ENCODE measurements at places on chromosomes 3 and 15.

GRCh38 chr15:101255615-101256241 is 3.9 kb upstream of the CHSY1 start:
- DNase-seq, result no peak

DNA sequence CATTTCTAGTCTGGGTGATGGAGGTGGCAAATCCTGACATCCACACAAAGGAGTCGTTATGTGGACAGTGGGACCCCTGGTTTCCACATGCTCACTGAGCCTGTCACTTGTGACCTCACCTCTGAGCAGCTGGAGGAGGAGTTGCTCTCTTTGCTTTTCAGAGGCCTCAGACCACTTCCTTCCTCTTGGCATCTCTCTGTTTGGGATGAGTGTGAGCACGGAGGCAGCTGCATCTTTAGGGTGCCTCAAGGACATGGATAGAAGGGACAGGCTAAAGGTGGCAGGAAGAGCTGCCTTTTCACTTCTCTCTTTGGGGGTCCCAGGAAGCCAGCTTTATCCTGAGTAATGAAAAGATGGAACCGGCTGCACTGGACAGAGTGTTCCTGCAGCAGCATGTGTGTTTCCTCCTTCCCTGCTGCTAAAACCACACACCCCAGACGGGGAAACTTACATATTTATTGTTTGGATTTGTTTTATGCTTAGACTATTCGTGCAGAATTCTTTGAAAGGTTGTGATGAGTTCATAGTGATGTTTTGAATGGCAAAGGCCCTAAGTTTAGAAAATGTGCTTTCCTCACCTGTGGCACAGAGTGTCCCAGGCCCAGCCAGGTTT is 31.8 kb downstream of the GPR171 start:
- no peak for DNase-seq

GRCh38 chr15:99631255-99631654 is 65.5 kb downstream of the MEF2A start:
- no peak for DNase-seq

DNA sequence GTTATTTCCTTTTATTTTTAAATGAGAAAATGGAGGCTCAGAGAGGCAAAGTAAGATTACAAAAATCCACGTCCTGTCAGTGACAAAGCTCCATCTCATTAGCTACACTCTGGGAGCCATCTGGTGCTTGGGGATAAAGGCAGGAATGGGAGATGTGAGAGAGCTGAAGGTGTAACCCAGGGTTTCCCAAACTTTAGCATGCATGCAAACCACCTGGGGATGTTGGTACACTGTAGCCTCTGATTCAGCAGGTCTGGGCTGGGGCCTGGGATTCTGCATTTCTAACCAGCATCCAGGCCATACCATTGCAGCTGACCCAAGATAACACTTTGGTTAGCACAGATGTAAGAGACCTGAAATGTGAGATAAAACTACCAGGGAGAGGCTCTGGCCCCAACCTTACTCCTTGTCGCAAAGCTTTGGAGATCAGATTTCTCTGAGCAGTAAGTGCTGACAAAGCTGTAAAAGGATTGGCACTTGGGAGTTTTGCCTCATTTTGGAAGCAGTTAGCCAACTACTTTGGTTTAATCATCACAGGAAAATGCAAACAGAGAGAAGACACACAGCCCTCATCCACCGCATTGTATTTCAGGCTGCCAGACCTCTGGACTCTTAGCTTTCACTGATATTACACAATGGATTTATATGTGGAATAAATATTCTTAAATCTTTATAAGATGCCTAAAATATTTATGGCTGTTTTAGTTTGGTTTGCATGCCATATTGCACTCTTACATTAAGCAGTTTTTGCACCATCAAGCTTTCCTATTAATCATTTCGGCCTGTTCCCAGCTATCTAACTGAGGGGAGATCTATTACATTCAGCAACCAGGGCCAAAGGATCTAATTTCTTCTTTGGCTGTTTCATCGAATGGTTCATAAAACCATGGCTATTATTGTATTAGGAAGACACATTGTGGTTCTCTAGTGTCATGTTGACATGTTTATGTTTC is 263.0 kb downstream of the EBLN2 start:
- DNase-seq, result no peak

GRCh38 chr3:65953301-65953812 is 85.4 kb downstream of the MAGI1 start:
- DNase-seq, result no peak

DNA sequence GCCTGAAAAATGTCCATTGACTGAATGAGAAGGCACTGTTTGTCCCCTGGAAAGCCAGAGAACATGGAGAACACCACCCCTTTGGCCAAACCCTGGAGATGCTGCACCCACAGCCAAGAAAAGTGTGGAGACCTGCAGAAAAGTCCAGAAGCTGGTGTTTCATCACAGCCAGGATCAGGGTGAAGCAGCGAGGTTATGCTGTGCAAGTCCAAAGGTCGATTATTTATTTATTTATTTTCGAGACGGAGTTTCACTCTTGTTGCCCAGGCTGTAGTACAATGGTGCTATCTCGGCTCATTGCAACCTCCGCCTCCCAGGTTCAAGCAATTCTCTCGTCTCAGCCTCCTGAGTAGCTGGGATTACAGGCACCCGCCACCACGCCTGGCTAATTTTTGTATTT is 5.5 kb upstream of the CTSH start:
- no peak for DNase-seq

GRCh38 chr3:30448450-30449289 is 157.7 kb upstream of the TGFBR2 start:
- DNase-seq, result no peak

GRCh38 chr3:94615275-94616065 is 552.6 kb downstream of the NSUN3 start:
- DNase-seq, result no peak

- no peak for DNase-seq
These were observed 351.0 kb downstream of the IGSF11 start for GRCh38 chr3:118683636-118684035.

DNA sequence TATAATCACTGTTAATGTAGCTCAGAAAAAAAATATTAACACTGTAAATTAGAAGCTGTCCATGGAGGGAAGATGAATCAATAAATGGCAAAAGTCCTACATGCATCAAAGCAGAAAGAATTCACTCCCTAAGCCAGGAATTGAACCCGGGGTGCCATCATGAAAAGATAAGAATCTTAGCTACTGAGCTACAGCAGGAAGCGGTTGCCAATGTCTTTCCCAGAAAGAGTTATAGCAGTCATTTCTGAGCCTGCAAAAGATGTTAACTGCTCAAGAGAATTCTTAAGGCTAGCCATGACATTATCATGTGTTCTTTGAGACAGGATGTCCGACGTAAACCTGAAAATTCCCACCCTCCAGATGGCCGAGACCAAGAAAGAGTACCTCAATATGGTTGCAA is 47.4 kb upstream of the MKRN3 start:
- DNase-seq, result no peak

GRCh38 chr3:139774560-139775302 is 97.0 kb upstream of the NMNAT3 start:
- DNase-seq, result no peak

DNA sequence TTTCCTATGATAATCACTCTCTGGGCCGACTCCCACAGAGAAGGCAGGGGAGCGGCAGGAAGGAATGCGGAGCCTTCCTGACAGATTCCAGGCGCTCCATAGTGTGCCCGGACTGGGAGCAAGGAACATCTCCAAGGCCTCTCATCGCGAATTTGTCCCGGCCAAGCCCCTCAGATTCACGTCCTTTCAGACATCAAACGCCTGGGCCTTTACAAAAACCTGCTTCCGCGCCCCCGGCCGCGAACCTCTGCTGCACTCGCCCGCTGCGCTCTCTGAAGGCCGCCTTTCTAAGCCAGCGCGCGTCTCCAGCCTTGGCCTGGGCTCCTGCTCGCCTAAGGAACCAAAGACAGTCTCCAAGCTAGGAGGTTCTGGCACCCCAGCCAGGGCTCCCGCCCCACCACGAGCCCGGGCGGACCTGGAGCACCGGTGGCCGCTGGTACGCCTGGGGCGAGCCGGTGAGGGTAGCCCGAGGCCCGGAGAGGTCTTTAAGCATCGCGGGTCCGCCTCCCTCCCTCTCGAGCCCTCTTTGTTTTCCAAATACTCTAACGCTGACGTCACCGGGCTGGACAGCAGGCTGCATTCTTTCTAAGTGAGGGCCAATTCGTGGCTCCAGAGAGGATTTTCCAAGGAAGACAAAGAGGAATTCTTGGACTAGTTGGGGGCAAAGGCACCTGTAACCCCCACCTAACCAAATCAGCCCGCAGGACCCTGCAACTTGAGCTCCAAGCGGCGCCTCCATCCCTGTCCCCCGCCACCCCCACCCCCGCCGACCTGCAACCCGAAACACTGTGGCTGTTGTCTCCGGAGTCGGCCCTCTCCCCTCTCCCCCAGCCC is 759 bp downstream of the AMOTL2 start:
- DNase-seq, result no peak

DNA sequence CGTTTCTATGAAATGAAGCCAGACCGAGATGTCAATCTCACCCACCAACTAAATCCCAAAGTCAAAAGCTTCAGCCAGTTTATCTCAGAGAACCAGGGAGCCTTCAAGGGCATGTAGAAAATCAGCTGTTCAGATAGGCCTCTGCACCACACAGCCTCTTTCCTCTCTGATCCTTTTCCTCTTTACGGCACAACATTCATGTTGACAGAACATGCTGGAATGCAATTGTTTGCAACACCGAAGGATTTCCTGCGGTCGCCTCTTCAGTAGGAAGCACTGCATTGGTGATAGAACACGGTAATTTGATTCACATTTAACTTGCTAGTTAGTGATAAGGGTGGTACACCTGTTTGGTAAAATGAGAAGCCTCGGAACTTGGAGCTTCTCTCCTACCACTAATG is 41.9 kb upstream of the TRA2B start:
- DNase-seq, result no peak

DNA sequence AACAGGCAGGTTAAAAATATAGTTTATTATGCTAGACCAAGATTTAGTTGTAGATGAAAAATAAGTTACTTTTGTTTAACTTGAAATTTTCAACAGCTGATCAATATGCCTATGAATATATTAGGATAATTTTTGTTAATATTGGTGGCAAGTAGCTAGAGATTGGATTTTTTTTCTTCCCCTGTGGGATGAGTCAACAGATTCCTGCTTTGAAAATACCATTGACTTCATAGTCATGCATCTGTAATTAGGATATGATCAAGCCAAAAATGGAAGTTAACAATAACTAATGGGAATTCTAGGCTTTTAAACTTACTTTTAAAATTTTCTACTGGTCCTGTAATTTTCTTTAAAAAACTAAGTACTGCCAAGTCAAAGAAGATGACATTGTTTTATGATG is 211.7 kb downstream of the ZIC1 start:
- no peak for DNase-seq

GRCh38 chr3:112136959-112137693 is 4.1 kb upstream of the GCSAM start:
- no peak for DNase-seq

DNA sequence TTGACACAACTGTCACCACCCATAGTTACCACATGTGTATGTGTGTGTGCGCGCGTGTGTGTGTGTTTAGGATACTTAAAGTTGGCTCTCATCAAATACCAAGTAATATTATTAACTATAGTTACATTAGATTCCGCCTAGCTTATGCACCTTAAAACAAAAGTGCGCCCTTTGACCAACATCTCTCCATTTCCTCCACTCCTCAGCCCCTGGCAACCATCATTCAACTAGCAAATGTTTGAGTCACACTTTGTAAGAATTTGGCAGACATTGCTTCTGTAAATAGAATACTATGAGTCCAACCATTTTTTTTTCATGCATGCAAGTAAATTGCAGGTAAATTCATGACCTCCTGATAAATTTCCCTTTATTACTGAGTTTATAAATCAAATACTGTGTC is 169.3 kb downstream of the GBE1 start:
- no peak for DNase-seq

DNA sequence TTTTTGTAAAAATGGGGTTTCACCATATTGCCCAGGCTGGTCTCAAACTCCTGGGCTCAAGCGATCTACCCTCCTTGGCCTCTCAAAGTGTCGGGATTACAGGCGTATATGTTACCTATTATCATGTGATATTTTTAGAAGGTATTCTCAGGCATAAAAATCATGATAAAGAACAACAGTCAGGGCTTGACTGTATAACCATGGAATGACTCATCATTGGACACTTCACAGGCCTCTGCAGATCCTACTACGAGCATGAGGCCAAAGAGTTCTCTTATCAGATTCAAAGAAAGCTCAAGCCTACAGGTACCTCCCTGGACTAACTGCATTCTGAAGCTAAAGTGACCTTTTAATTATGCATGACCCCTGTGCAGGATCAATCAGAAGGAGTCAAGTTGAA is 91.7 kb upstream of the PRICKLE2 start:
- no peak for DNase-seq

GRCh38 chr3:105356396-105356795 is 10.3 kb upstream of the ALCAM start:
- no peak for DNase-seq

GRCh38 chr15:48556159-48556897 is 89.2 kb downstream of the FBN1 start:
- no peak for DNase-seq

- no peak for DNase-seq
These were observed 310.4 kb downstream of the PLCL2 start for GRCh38 chr3:17195192-17195611.

GRCh38 chr3:2558796-2559195 is 460.1 kb downstream of the CNTN4 start:
- no peak for DNase-seq

DNA sequence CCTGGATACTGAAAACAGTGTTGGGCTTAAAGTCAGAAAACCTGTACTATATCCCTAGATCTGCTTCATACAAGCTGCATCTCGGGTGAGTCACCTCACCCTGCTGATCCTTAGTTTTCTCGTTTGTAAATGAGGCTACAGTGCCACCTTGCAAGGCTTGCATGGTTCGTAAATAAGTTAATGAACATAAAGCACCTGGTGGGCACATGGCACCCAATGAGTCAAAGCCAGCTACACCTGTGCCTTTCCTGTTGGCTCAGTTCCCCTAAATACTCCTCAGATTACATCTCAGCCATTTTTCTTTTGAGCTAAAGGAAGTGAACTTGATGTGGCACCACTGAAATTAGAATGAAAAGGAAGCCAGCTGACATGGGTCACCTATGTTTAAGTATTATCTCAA is 26.5 kb downstream of the RTP1 start:
- no peak for DNase-seq

DNA sequence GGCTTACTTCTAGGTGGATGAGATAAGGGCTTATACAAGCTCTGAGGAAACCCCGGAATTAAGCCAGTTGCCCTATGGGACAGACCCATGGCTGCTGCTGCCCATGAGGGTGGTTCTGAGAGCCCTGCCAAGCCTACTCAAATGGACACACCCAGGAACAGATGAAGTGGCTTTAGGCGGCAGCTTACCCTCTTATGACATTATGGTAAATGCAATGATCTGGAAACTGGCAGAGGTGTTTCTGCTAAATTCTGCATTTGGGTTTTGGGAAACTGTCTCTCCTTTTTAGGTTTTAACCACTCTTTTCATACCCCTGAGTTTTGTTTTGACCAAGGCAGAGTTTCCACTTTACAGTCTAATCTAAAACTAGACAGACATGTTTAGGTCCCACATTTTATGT is 9.0 kb upstream of the ZBED2 start:
- no peak for DNase-seq

DNA sequence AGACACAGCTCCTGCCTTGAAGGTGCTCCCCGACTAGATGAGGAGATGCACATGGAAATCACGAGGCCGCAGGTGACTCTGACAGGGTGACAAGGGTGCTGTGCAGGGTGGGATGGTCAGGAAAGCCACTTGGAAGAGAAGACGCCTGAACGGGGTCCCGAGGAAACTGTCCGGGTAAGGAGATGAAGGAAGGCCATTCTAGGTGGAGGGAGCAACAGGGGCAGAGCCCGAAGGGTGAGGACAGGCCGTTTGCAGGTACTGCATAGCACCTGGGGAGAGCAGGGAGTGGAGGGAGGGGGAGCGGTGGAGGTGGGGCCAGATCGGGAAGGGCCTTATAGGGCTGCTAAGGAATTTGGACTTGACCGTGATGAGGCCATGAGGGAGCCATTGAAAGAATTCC is 105.6 kb upstream of the DLG1 start:
- no peak for DNase-seq

All from effector memory CD4-positive, alpha-beta T cell (primary cell).